ENCODE measurements at places on chromosomes 7 and 10. TPM values are rescaled to one million over a fixed set of nuclear protein-coding genes. Genes with fewer than 3 reads are reported as not detected.

FANK1 gene
- total RNA-seq: 18.4 TPM

TMEM229A gene
- 0.34 TPM for total RNA-seq

AKR1C4 gene
- total RNA-seq: not detected

AZGP1 gene
- total RNA-seq: 4.1 TPM

GNAI1 gene
- 155 TPM for total RNA-seq

PILRB gene
- 50.1 TPM for total RNA-seq

TMEM213 gene
- total RNA-seq: not detected

ASB10 gene
- not detected for total RNA-seq

DNA sequence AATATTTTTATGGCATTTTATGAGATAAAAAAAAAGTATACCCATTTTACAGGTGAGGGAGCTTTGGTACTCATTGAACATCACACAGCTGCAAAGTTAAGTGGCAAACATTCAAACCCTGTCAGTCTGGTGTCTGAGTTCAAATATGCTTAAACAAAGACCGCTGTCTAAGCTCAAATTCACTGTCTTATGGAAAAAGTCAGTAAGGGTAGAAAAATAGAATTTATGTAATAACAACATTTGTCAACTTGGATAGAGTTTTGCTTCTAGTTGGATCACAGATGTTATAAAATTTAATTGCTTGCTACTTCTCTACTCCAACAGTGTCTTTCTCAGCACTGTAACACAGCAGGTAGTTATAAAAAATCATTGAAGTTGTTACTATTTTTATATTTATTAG is 161.7 kb upstream of the CSTF2T start:
- no peak for DNase-seq

DNA sequence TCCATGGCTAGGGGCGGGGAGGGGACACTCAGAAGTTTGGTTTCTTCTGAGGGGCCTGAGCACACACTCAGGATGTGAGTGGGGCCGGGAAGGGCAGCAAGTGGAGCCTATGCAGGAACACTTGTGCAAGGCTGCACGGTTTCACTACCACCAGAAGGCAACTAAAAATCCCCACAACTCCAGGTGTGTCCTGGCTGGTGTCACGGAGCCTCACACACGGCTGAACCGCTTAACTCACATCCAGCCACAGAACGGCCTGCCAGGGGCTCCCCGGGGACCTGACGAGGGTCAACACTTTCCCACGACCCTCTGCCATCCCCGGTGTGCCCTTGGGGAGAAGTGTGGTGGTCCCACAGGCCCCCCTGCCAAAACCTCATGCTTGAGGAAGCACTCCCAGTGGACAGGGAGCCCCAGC is 173.9 kb downstream of the ELFN1 start:
- no peak for DNase-seq

DNA sequence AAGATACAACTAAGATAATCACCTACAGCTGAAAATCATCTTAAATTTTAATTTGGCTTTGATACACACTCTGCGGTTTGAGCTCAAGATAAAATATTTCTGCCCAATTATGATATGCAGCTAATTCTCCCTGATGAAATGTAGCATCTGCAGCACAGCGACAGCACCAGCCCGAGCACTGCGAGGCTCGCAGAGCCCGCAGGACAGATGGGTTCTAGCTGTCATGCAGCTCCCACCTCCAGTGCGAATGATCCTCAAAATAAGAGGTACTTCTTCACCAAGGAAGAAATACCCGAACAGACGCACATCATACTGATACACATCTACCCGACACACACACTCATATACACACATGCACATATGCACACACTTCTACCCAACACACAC is 457.6 kb downstream of the PTPRN2 start:
- no peak for DNase-seq

DNA sequence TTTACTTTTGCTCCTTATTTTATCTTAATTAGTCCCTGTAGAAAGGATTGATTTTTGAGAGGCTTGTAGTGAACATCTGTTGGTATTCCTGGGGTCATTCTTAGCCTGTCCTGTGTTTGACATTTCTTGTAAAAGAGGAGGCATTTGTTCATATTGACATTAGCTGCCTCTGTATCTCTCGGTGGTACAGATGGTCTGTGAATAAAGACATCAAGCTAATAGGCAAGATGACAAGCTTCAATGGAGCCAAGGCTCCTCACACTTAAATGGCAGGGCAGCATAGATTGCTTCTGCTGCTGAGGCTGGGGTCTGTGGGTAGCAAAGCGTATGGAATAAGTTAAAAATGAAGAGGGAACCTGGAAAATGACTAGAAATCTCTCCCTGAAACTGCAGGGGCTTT is 687.6 kb downstream of the LRMDA start:
- no peak for DNase-seq

- no peak for DNase-seq
Observed at GRCh38 chr10:118926072-118926417, 103.5 kb upstream of the NANOS1 start.

- DNase-seq: no peak
Observed at GRCh38 chr7:2152646-2153045, 80.1 kb downstream of the MAD1L1 start.

GRCh38 chr7:157096286-157097055 is 42.3 kb upstream of the UBE3C start:
- DNase-seq: no peak

DNA sequence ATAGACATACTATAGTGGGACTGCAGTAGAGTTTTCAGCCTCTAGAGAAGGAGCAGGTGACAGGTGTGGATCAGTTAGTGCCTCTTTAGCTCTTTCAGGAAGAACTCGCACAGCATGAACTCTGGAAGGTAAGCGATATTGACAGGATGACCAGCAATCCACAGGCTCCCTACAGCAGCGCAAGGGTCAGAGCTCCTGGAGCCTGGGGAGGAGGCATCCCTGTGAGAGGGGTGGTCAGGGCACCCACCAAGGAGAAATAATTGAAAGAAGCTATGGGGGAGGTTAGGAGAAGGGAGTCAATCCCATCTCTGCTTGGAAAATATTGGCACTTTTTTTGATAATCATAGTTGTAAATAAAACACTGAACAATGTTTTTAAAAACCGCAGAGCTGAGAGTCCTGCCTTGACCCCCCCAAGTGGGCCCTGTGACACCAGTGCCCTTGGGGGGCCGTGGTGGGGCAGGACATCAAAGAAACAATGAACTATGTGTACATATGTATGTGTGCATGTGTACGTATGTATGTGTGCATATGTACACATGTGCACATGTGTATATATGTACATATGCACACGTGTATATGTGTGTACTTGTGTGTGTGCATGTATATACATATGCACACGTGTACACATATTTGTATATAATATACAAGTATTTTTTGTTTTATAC is 13.8 kb downstream of the AKR1C3 start:
- DNase-seq: no peak

DNA sequence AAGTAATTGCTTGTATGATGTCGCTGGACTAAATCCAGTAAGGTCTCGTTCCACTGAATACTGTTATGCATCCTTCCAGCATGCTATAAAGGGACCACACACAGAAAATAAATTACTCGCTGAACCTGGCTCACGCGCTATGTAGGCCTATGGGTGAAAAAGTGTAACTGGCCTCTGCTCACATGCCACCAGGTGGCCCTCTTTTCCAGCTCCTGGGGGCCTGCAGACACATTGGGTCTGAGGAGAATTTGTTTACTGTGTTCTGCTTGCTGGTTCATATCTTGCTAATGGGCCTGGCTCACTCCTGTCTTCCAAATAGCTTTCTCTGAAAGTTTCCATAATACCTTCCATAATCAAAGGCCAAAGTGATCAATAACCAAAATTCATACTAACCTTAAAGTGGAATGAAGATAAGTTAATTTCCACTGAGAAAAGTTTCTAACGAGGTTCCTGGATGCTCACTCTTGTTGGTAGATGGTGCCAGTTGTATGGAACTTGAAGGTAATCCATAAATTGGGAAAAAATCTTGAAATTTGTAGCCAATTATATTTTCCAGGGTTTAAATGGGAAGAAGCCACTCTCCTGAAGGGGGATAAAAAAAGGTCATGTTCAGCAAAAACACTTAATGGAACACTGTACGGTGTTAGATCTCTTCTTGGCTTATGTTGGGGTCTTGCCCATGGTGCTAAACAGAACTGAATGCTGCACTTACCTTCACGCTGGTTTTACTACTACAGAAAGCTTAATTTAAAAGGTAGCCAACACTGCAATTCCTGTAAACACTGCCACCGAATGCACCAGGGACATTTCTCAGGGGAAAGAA is 27.0 kb upstream of the ZPBP start:
- DNase-seq: no peak

DNA sequence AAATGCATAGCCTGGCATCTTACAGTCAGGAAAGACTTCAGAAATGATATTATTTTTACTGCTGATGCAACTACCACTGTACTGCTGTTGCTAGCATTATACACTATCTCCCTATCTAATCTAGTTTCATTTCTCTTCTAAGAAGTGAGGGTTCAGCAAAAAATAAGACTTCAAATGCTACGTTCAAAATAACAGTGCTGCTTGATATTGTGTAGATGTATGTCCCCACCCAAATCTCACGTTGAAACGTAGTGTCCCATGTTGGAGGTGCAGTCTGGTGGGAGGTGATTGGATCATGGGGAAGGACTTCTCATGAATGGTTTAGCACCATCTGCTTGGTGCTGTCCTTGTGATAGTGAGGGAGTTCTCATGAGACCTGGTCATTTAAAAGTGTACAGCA is 129.4 kb downstream of the ANK3 start:
- DNase-seq: no peak

DNA sequence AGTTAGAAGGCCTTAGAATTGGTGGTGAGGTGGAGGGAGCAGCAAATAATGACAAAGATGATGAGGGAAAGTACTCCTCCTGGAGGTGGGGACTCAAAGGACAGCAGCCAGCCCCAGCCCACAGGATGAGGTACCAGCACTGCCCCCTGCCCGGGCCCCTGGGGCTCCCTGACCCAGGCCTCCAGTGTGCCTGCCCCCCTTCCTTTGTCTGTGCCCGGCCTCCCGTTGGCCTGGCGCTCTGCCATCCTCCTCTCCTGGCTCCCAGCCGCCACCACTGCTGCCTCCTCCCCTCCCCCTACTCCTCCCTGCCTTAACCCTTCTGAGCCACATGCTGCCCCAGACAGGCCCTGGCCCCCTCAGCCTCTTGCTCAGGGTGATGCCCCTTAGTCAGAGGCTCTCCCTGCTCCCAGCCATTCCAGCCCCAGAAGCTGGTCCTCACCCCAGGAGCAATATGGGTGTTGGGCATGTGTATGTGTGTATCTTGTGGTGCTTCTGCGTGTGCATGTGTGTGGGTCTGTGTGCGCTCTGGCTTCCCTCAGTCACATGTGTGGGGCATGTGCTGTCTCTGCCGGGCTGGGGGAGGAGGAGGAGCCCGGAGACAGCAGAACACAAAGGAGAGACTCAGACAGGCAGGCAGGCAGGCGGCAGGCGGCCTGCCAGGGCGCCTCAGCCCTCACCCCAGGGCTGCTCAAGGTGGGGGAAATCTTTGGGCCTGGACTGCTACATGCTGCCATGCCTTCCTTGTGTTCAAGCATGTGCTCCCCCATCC is 2.6 kb downstream of the LDB1 start:
- peak; percentile 95 for DNase-seq

DNA sequence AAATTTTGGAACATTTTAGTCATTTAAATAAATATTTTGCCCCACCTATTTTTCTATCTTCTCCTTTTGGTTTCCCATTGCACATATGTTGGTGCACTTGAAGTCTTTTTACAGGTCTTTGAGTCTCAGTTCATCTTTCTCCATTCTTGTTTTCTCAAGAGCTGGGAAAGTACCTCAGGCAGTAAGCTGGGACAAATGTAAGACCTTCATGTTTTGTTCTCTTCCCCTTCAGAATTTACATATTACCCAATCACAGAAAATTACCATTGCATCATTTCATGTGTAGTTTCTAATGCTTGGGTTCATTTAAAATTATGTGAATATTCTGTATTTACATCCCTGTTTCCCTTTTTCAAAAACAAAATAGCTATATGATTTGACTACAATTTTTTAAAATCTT is 1150.0 kb upstream of the POT1 start:
- no peak for DNase-seq

- no peak for DNase-seq
Observed at GRCh38 chr7:120400806-120401455, 128.0 kb downstream of the KCND2 start.

DNA sequence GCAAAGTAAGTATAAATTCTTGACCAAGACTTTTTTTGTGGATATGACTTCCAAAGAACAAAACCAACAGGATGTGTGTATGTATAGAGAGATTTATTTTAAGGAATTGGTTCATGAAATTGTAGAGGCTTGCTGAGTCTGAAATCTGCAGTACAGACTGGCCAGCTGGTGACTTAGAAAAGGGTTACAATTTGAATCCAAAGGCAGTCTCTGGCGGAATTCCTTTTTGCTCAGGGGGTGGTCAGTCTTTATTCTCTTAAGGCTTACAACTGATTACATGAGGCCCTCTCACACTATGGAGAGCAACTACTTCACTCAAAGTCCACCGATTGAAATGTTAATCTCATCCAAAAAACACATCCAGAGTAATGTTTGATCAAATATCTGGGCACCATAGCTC is 100.1 kb upstream of the IMMP2L start:
- DNase-seq: no peak

DNA sequence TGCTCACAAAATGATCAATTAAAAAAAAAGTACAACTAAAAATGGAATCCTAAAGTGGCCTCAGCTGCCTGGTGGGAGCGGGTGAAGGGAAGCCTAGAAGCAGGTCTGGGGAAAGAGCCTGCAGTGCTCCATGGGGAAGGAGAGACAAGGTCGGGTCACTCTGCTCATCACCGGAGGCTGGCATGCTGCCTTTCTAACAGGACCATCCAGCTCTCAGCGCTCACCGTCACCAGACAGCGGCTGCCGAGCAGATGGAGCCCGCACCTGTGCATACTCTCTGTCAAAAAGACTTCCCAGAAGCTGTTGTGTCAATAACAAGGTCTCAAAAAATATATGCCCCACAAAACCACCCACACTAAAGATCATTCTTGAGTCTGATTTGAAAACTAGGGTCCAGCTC is 112.8 kb downstream of the BAMBI start:
- DNase-seq: no peak

DNA sequence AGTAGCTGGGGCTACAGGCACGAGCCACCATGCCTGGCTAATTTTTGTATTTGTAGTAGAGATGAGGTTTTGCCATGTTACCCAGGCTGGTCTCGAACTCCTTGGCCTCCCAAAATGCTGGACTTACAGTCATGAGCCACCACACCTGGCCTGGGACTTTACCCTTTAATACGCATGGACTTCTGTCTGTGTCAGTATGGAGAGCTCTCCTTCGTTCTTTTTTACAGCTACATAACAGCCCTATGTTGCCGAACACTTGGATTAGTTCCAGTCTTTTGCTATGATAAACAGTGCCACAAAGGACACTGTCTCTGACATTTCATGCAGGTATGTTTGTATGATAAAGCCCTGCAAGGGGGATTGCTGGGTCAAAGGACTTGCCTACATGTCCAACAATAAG is 10.9 kb upstream of the OAT start:
- DNase-seq: no peak
